ENCODE measurements at places on chromosomes 4 and X.

- no peak for DNase-seq
Observed at GRCh38 chrX:88886908-88887307, 139.9 kb downstream of the CPXCR1 start.

DNA sequence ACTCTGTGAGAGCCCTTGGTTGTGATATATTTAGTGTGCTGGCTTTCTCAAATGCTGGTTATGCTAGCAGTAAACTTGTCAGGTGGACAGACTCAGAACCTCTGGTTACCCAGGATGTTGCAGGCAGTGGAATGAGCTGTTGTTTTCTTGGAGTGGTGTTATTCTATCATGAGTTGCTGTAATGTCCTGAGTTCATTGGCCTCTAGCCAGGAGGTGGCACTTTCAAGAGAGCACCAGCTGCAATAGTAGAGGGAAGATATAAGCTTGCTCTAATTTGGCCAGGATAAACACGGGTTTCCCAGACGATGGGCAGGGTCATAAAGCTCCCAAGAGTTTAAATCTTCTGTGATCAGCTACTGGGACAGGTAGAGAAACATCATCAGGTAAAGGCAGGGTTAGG lies 95.0 kb upstream of the UBQLN2 start:
- no peak for DNase-seq

- DNase-seq: no peak
Observed at GRCh38 chrX:13050151-13050550, 5.7 kb upstream of the FAM9C start.

DNA sequence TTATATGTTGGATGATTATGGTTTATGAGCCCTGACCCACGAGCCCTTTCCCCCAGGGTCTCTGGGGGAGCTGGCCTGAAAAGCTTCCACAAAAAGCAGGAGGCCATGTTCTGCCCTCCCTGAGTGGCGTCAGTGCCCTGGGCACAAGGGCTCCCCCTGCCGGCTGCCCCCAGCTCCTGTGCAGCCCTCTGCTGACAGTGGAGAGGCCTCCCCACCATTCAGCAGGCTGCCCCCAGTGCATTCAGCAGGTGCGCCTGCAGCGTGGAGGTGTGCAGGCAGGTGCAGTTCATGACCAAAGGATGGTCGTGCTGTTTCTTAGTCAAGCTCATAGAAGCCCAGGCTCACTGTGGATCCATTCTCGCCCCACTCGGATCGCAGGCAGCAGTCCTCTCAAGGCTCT lies 12.5 kb upstream of the S100P start:
- no peak for DNase-seq

DNA sequence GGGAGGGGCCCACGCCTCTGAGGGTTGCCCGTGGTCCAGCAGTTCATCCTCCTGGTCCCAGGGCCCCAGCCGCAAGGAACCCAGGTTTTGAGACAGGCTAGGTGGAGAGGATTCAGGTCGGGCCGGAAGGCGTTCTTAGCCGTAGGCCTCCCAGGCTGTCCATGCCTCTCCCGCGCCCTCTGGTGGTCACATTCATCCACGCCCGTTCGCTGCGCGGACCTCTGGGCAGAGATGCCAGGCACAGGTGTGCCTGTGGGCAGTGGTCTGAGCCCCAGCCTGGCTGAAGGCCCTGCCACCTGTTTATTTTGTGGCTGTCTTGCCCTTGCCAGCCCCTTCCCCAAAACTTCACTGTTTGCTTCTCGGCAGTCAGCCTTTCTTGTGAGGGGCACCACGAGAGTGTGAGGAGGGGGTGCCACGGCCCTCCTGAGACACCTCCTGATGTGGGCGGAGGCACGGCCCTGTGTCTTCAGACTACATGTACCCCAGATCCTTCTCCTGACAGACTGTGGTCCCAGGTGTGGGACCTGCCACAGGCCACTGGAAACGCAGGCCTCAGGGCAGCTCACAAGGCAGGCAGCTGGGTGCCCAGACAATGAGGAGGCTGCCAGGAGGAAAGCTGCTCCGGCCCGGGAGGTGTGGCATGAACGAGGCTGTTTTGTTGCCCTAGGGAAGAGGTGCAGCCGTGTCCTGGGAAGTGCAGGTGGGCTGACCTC lies 5.0 kb downstream of the UVSSA start:
- DNase-seq: peak; percentile 93

Measured in GM20000 (cell line).